ENCODE measurements at places on chromosomes 16 and 17.

DNA sequence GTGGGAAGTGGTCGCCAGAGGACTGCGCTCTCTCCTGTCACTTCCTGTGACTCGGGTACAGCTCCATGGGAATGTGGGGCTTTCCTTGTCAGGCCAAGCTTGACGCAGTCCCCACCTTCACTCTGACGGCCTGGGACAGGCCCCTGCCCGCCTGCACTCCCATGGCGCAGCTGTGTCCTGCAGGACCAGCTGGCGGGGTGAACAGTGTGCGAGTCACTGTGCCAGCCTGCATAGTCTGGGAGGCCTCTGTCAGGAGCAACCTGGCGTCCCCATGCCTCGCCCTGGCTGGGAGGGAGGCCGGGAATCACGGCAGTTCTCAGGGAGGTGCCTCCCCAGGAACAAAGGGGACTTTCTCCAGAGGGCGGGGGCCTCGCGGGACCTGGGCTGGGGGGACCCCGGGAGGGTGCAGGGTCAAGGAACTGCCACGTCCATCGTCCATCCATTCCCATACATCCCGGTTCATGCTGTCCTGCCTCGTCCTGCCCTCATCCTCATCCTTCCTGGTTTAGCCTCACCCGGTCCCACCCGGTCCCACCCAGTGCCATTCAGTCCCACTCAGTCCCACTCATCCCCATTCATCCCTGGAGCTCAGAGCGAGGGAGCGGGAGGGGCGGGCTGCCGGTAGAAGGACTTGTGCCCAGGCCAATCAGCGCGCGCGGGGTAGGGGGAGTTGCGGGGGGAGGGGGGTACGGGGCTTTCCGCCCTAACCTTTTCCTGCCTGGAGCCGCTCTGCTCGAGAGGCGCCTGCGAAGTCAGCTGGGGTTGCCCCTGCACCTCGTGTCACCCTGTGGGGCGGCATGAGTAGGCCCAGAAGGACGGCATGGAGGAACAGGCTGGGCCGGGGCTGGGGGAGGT lies 13.4 kb downstream of the FLYWCH1 start:
- H3K27me3 ChIP-seq, result no peaks in the 10 kb centered on the region
- H3K4me1 ChIP-seq, result no peaks in the 10 kb centered on the region
- no peak overlapping the region for H3K4me3 ChIP-seq
- H3K27ac ChIP-seq, result no peak overlapping the region
- DNase-seq, result no peak

GRCh38 chr17:39064819-39065218 lies 86.6 kb downstream of the PLXDC1 start:
- H3K36me3 ChIP-seq, result no peaks in the 10 kb centered on the region
- no peak overlapping the region for H3K4me3 ChIP-seq

- no peaks in the 10 kb centered on the region for H3K4me1 ChIP-seq
- H3K36me3 ChIP-seq, result no peaks in the 10 kb centered on the region
- no peak for DNase-seq
- H3K4me3 ChIP-seq, result no peak overlapping the region
These were observed 90.1 kb downstream of the TMEM132E start for GRCh38 chr17:34669511-34669910.

- H3K36me3 ChIP-seq, result no peaks in the 10 kb centered on the region
- no peak overlapping the region for H3K4me3 ChIP-seq
- no peak for DNase-seq
These were observed 2.9 kb upstream of the MEIOB start for GRCh38 chr16:1874854-1875253.

DNA sequence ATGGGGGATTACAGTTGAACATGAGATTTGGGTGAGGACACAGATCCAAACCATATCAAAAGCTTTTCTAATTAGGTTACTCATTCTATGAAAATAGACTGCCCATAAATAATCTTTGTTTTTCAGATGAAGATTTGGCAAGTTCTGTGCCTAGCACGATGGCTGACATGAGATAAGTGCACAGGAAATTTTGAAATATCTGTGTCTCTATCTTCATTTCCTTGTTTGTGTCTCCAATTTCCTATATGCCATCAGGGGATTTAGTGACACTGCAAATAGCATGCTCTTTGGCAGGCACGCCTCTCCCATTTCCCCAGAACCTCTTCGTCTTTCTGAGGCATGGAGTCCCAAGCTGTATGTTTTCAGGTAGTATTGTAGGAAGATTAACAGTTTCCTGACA lies 544.6 kb downstream of the CDH13 start:
- no peaks in the 10 kb centered on the region for H3K4me1 ChIP-seq
- no peaks in the 10 kb centered on the region for H3K36me3 ChIP-seq
- no peak for DNase-seq
- H3K4me3 ChIP-seq, result no peak overlapping the region
- H3K27me3 ChIP-seq, result no peaks in the 10 kb centered on the region
- no peak overlapping the region for H3K27ac ChIP-seq

DNA sequence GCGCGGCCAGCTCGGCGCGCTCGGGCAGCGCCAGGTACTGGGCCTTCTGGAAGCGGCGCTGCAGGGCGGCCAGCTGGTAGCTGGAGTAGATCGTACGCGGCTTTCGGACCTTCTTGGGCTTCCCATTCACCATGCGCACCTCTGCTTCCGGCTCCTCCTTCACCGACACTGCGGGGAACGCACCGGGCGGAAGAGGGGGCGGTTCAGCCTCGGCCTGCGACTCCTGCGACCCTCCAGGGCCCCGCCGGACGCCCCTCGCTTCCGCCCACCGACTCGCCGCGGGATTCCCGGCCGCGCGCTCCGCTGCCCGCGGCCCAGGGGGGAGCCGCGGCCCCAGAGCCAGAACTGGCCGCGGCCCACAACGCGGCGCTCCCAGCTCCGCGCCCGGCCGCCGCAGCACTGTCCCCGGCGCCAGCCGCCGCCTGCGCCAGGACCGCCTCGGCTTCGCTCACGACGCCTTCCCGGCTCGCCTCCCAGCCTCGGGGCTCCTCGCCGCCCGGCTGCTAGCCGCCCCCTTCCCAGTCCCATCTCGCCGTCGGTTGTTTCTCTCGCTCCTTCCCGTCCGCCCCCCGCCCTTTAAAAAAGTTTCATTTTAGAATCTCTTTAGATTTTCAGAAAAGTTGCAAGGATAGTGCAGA lies 1.5 kb downstream of the DLX3 start:
- H3K27me3 ChIP-seq, result peaks cover 23% of the 10 kb centered on the region
- H3K4me1 ChIP-seq, result peaks cover 34% of the 10 kb centered on the region
- no peaks in the 10 kb centered on the region for H3K36me3 ChIP-seq
- H3K4me3 ChIP-seq, result peak overlapping the region; percentile 57

GRCh38 chr17:27319541-27320221 lies 25.8 kb downstream of the WSB1 start:
- peaks cover 46% of the 10 kb centered on the region for H3K4me1 ChIP-seq
- peak overlapping the region; percentile 34 for H3K27ac ChIP-seq
- peaks cover 41% of the 10 kb centered on the region for H3K36me3 ChIP-seq
- no peak overlapping the region for H3K4me3 ChIP-seq

DNA sequence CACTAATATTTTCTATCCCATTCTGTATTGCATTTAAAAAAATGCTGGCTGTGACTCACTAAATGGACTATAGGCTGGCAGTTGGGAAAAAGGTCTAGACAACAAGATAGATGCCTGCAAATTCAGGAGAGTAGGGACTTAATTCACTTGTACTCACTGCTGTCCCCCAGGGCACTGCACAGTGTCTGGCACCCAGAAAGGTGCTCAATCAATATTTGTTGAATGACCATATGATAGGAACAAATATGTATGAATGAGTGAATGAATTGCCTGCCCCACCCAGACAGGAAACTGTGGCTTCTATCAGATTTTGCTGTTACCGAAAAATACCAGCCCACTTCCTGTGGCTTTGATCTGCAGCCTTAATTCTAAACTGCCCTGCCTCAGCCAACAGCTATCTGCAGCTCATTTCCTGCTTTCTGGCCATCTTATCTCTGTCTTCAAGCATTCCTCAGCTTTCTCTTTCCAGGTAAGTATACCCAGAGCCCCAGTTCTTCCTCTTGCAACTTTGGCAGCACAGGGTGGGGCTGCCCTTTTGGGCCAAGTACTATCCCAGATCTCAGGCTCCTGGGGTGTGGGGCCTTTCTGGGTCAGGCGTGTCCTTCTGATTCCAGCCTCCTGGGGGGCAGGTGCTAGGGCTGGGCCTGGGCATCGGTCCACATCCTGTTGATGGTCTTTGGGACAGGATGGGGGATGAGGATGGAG lies 15.3 kb upstream of the TNS4 start:
- no peaks in the 10 kb centered on the region for H3K36me3 ChIP-seq
- H3K27ac ChIP-seq, result peak overlapping the region; percentile 27
- H3K27me3 ChIP-seq, result no peaks in the 10 kb centered on the region
- H3K4me3 ChIP-seq, result no peak overlapping the region
- peaks cover 12% of the 10 kb centered on the region for H3K4me1 ChIP-seq

DNA sequence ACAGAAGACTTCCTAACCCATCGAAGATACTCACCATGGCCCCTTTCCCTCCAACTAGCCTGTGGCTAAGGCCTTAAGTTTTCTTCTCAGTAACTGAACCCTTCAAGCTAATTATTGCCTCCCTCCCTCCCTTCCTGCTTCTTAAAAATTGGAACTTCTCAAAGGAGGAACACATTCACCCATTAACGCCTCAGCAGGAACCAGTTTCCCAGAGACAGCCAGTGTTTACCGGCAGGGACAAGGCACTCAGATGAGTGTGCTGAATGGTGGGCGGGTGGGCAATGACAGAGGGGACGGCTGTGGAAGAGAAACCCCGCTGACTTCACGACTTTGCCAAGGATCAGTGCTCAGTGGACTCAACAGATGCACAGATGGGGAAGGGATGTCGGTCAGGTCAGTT lies 20.3 kb downstream of the PITPNA start:
- no peaks in the 10 kb centered on the region for H3K36me3 ChIP-seq
- H3K4me3 ChIP-seq, result no peak overlapping the region
- H3K27ac ChIP-seq, result no peak overlapping the region
- no peaks in the 10 kb centered on the region for H3K27me3 ChIP-seq
- no peaks in the 10 kb centered on the region for H3K4me1 ChIP-seq

- peaks cover 47% of the 10 kb centered on the region for H3K4me1 ChIP-seq
- peak overlapping the region; percentile 19 for H3K4me3 ChIP-seq
- H3K36me3 ChIP-seq, result no peaks in the 10 kb centered on the region
- peak overlapping the region; percentile 83 for H3K27ac ChIP-seq
- no peak for DNase-seq
- no peaks in the 10 kb centered on the region for H3K27me3 ChIP-seq
These were observed 15.1 kb downstream of the ADCY7 start for GRCh38 chr16:50281391-50282009.

GRCh38 chr17:14469971-14470370 lies 169.1 kb downstream of the HS3ST3B1 start:
- H3K4me1 ChIP-seq, result no peaks in the 10 kb centered on the region
- DNase-seq, result no peak
- no peaks in the 10 kb centered on the region for H3K36me3 ChIP-seq
- H3K4me3 ChIP-seq, result no peak overlapping the region
- no peaks in the 10 kb centered on the region for H3K27me3 ChIP-seq

DNA sequence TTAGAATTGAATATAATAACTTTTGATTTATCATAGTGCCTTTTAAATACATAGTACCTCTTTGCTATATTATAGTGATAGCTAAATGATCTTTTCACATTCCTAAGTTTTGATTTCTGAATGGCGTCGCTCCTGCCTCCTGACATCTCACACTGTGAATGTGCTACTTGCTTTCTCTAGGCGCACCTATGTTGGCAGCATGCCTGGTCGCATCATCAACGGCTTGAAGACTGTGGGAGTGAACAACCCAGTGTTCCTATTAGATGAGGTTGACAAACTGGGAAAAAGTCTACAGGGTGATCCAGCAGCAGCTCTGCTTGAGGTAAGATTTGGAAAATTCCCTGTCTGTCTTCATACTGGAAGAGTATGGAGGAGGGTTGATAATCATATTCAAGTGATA lies 29.8 kb upstream of the ABCC11 start:
- H3K4me1 ChIP-seq, result no peaks in the 10 kb centered on the region
- no peaks in the 10 kb centered on the region for H3K27me3 ChIP-seq
- DNase-seq, result peak; percentile 53
- no peaks in the 10 kb centered on the region for H3K36me3 ChIP-seq
- no peak overlapping the region for H3K27ac ChIP-seq

GRCh38 chr16:27455700-27456099 lies 53.7 kb downstream of the IL21R start:
- H3K36me3 ChIP-seq, result no peaks in the 10 kb centered on the region
- no peak for DNase-seq
- H3K4me3 ChIP-seq, result no peak overlapping the region
- no peaks in the 10 kb centered on the region for H3K27me3 ChIP-seq
- peaks cover 8% of the 10 kb centered on the region for H3K4me1 ChIP-seq

DNA sequence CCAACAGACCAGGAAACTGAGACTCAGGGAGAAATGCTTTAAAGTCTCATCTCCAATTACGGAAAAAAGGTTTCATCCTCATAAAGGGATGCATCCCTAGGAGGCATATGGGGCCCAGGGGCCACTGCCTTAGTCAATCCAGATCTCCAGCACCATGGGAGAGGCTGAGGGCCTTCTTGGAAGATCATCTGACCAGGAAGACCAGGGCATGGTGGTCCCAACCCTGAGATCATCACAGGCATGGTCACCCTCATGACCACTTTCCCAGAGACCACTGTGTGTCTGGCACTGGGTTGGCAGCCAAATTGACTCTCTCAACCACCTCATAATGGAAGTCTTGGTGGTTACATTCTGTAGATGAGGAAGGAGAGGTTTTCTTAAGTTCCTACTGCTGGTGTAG lies 23.4 kb upstream of the CES5A start:
- H3K4me3 ChIP-seq, result no peak overlapping the region
- no peak overlapping the region for H3K27ac ChIP-seq
- H3K4me1 ChIP-seq, result no peaks in the 10 kb centered on the region
- DNase-seq, result no peak
- H3K36me3 ChIP-seq, result no peaks in the 10 kb centered on the region
- H3K27me3 ChIP-seq, result no peaks in the 10 kb centered on the region

- H3K4me1 ChIP-seq, result no peaks in the 10 kb centered on the region
- no peaks in the 10 kb centered on the region for H3K27me3 ChIP-seq
- no peak for DNase-seq
These were observed 54.9 kb downstream of the SIAH1 start for GRCh38 chr16:48330189-48330840.

DNA sequence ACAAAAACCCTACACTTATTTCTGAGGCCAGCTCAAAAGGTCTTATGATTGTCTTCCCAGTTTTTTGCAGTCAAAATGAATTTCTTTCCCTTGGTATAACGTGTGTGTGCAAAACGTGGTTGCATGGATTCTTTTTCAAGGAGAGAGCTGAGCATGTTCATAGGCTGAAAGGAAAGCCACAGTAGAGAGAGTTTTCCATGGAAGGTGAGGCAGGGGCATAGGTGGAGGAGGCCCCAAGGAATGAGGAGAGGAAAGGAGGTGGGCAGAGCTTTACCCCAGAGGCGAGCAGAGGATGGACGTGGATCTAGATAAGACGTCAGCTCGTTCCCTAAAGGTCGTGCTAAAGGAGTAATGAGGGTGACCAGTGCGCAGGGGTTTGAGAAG lies 22.8 kb downstream of the TRPV2 start:
- H3K27me3 ChIP-seq, result no peaks in the 10 kb centered on the region
- peaks cover 26% of the 10 kb centered on the region for H3K36me3 ChIP-seq
- H3K4me1 ChIP-seq, result no peaks in the 10 kb centered on the region
- peak overlapping the region; percentile 89 for H3K27ac ChIP-seq

All from Peyer's patch (tissue), 4 donors.